SK-N-SH (cell line): ENCODE measurements at places on chromosomes 12 and 14. TPM values are rescaled to one million over a fixed set of nuclear protein-coding genes. Genes with fewer than 3 reads are reported as not detected.

NINJ2 gene
- 0.07 TPM in 1 of 2 replicates, not detected in the other for polyA plus RNA-seq

DNA sequence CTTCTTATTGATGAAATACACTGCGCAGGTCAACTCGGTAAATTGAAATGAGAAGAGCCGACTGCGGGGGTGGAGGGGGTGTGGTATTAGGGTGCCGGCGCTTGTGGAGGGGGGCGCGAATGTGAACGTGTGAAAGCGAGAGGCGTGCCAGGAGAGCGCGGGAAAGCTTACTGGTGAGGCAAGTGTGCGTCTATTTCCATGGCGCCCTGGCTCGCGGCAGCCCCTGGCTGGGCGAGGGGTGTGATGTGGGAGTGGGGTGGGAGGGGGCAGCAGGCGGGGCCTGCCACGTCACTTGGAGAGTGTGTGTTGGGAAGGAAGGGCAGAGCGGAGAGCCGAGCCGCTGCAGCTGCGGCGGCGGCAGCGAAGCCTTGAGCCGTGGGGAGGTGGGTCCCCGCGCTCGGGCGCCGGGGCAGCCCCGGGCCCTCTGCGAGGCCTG, 88.8 kb downstream of the GALNT8 start:
- DNase-seq, result peak; percentile 23

- DNase-seq, result no peak
These were observed 216.0 kb upstream of the RGS6 start for GRCh38 chr14:71716041-71716772.

GRCh38 chr12:94308612-94309011, 151.1 kb downstream of the CEP83 start:
- no peak for DNase-seq

GRCh38 chr12:31803306-31804184, 74.7 kb upstream of the AMN1 start:
- DNase-seq, result no peak
